ENCODE measurements at places on chromosomes 11 and 22.

DNA sequence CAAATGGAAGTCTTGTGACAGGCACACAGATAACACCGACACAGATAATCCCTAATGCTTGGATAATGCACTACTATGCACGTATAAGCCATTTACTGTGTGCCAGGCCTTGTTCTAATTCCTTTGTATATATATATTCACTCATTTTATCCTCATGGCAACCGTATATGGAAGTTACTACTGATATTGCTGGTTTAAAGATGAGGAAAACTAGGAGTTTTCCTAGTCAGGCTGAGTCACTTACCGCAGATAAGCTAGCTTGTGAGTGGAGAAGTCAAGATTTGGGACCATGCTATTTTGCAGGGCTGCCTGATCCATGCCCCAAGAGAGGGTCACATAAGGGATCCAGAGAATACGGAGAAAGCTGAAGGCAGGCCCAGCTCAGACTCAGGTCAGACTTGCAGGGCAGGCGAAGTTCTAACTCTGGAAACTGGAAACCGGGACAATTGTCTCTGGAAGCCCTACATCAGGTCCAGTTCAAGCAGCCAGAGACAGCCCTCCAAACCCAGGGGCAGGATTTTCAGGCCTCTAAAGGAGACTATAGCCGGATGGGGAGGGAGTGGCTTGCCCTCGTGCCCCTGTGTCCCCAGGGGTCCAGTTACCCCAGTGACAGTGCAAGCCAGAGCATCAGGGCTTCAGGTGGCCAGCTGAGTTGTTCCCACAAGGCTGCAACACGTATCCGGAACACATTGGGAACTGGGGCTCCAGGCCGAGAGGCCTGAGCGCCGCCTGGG, 534.8 kb downstream of the INSC start:
- DNase-seq, result no peak

- DNase-seq, result no peak
Observed at GRCh38 chr11:102437727-102438126, 14.8 kb downstream of the TMEM123 start.

GRCh38 chr22:37254209-37254866, 10.3 kb upstream of the RAC2 start:
- no peak for DNase-seq

- no peak for DNase-seq
Observed at GRCh38 chr22:19709063-19709769, 5.1 kb upstream of the SEPTIN5 start.

- no peak for DNase-seq
Observed at GRCh38 chr22:29617922-29618629, 14.6 kb downstream of the NF2 start.

- DNase-seq, result no peak
Observed at GRCh38 chr11:75964071-75964470, 149.1 kb downstream of the UVRAG start.

DNA sequence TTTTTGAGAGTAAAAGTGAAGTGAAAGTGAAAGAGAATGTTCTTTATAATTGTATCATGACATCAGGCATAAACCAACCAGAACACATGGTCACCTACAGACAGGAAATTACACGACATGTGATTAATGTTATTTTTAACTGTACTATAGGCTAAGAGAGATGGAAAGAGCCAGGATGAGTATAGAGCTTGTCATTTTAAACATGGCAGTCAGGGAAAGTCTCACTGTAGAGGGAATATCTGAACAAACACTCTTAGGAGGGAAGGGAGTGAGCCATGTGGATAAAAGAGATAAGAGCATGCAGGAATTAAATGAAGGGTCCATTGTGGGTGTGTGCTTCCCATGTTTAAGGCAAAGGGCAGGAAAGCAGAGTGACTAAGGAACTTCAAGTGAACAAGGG, 599.1 kb upstream of the FAT3 start:
- DNase-seq, result no peak

GRCh38 chr11:13055200-13055599, 46.1 kb downstream of the RASSF10 start:
- no peak for DNase-seq

DNA sequence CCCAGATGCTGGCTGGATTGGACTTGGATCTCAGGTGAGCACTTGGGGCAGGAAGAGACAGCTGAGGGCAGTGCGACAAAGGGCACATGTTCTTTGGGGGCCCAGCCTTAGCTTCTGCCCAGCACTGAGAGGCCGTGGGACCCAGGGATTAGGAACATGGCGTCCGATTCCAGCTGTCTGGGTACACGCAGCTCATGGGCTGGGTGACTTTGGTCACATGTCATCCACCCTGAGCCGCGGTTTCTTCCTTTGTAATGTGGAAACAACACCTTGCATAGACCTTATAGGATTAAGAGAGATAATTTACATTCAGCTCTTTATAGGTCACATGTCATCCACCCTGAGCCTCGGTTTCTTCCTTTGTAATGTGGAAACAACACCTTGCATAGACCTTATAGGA, 39.8 kb downstream of the MYO18B start:
- DNase-seq, result no peak

DNA sequence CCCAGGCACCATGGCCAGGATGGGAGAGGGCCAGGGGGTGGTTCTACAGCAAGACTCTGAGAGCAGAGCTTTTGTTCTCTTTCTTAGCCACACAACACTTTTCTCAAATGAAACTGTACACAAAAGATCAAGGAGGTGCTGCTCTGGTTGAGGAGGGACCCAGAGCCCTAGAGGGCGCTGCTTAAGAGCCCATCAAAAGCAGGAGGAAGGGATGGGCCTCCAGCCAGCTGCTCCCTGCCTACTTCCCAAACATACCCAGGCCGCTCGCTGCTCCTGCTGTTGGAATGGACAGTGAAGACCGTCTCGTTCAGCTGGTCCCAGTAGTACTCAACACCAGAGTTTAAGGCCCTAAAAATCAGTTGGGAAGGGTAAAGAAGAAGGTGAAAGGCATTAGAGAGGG, 18.4 kb upstream of the CHRM4 start:
- no peak for DNase-seq

DNA sequence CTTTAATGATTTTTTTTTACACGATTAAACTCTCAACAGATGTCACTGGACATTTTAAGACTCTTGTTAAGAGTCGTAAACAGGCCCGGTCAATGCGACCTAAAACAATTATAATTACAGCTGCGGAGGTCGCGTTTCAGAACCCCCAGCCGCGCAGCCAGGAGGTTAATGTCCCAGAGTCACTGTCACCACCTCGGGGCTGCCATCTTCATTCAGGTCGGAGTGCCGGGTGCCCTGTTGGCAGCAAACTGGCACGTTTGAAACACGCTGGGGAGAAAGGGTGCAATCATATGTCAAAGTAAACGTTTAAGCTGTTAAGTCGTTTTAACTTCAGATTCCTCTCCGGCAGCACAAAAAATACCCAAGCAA, 711 bp upstream of the PHF21B start:
- no peak for DNase-seq

- DNase-seq, result no peak
Observed at GRCh38 chr22:41361716-41362310, 19.9 kb upstream of the TEF start.

GRCh38 chr22:16824716-16825687, at the start of gene XKR3:
TSS of gene XKR3 (minus strand) at chr22:16825411. CDS start at chr22:16808073, 17,338 bp downstream.
- no peak for DNase-seq

DNA sequence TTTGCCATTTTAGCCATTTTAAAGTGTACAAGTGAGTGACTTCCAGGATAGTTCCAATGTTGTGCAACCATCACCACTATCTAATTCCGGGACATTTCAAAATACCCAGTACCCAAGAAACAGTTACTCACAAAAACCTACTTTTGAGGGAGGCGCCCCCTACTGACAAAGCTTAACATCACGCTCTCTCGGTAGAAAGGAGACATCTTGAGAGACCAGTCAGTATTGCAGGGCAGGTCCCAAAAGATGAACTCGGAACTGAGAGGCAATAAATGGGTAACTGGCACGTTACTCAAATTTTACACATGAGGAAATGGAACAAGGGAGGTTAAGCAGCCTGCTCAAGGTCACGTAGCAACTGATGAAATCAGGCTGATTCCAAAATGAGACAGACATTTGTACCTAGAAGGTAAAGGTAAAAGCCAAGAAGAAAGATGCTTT, 50.0 kb upstream of the POU2AF1 start:
- DNase-seq, result peak; percentile 16

GRCh38 chr22:26660961-26661578, 3.7 kb downstream of the MIAT start:
- no peak for DNase-seq

- no peak for DNase-seq
Observed at GRCh38 chr11:24078018-24078417, 418.8 kb upstream of the LUZP2 start.

- DNase-seq, result no peak
Observed at GRCh38 chr11:41950470-41951143, 491.2 kb upstream of the LRRC4C start.

DNA sequence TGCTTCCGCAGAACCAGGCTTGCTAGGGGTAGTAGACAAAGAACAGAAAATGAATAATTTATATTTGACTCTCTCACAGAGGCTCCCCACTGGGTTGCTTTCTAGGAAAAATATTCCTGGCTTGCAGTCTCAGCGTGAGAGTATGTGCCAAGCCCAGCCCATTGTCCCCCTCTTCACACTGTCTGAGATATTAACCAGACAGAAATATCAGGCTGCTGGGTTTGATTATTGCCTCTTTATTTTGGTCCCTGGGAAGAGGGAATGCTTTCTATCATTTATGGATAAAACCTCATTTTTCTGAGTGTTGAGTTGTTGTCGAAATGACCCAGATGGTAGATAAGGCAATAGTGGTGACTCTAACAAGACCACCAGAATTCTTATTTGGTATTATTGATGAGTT, 367.9 kb downstream of the METTL15 start:
- no peak for DNase-seq

DNA sequence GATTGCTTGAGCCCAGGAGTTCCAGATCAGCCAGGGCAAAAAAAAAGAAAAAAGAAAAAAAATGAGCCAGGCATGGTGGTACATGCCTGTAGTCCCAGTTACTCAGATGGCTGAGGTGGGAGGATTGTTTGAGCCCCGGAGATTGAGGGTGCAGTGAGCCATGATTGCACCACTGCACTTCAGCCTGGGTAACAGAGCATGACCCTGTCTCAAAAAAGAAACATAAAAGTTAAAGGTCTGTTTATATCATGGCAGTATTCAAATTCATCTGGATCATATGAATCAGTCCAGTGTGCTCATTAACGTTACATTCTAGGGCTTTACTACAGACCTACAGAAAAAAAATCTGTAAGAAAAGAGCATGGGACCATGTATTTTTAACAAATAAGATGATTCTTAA, 13.9 kb downstream of the HSD17B12 start:
- no peak for DNase-seq

DNA sequence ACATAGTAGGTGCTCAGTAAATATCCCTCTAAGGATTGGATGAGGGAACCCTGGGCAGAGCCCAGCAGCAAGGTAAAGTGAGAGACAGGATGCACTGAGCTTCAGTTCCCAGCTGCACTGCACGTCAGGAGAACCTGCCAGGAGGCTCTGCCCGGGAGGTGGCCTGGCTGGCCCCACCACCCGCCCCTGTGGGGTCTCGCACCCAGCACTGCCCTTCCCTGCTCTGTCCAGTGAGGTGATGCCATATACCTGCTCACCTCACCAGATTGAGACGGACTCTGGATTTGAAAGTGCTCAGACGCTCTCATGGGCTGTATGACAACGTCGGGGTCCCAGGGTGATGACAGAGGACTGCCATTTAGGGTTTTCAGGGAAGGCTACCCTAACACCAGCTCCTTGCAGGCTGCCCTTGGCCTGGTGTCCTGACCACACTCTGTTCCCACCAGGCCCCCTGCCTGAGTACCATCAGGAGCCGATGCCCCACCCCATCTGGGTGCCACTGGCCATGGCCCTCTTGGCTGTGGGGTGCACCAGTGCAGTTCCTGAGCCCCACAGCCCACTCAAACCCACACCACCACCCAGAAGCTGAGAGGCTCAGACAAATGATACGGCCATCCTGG, 61.7 kb upstream of the FGF3 start:
- DNase-seq, result no peak

DNA sequence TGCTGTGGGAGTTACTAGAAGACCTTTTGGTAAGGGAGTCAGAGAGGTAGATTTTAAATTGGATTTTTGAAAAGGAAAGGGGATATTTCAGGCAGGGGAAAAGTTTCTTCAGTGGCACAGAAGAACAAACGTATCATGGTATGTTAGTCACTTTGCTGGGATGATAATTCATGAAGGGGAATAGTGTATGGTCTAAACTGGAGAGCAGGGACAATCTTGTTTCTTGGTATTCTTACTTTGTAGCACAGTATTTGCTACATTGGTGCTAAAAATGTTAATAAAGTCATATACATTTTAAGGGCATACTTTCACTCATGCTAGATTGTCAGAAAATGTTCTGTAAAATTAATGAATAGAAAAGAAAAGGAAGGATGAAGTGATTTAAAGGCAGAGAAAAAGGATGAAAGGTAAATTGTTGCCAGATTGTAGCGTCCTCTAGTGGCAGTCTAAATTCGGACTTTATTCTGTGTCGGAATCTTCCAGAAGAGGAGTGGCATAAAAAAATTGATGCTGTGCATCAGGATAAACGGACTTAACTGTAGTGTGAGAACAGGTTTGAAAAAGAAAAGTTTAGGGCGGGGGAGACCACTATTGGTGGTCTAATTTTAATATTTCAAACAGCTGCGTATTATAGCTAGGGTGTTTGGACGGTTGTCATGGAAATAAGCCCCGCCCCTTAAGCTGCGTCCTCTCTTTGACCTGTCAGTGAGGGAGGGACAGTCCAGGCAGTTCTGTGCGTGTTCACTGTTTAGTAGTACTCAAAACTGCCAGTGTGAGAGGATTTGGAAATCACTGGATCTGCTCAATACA, at the start of gene BCO2:
Gene BCO2, plus strand, starts transcription at position 724 of the 810 bp plus-strand sequence. CDS start 90 bp downstream, outside the sequence.
- DNase-seq, result peak; percentile 6

GRCh38 chr11:125943661-125944349, 2.0 kb upstream of the VSIG10L2 start:
- DNase-seq, result no peak
